ENCODE measurements at places on chromosomes 2 and 18. TPM values are rescaled to one million over a fixed set of nuclear protein-coding genes. Genes with fewer than 3 reads are reported as not detected.

Gene UCN
- 1.7 TPM for total RNA-seq

Gene MEIS1
- 2.4 TPM for total RNA-seq

Gene C1GALT1C1L
- total RNA-seq = 2.2 TPM

Gene TBC1D8
- total RNA-seq = 69.1 TPM

Gene LRRTM1
- total RNA-seq = not detected

Gene GPR39
- total RNA-seq = 5.9 TPM

Gene CTLA4
- total RNA-seq = not detected

Gene TMEM150A
- 13.9 TPM for total RNA-seq

Gene KLHL30
- 0.27 TPM for total RNA-seq

Gene DSG2
- 64.0 TPM for total RNA-seq

Gene AMER3
- not detected for total RNA-seq

Gene PROC
- total RNA-seq = 5.6 TPM

Gene TFPI
- 60.9 TPM for total RNA-seq

Gene SOX11
- not detected for total RNA-seq

Gene PPP1R1C
- total RNA-seq = 1.8 TPM

Gene MC5R
- not detected for total RNA-seq

Gene NFU1
- 45.4 TPM for total RNA-seq

Gene CD8B
- total RNA-seq = not detected

Gene EPG5
- 4.0 TPM for total RNA-seq

Gene ITGB6
- 1.2 TPM for total RNA-seq

Gene KIAA2012
- not detected for total RNA-seq

Gene THSD7B
- total RNA-seq = not detected

Gene DSG4
- not detected for total RNA-seq

Gene CRYBA2
- not detected for total RNA-seq

Gene CABLES1
- total RNA-seq = 15.2 TPM

Gene RAB6C
- total RNA-seq = not detected

Gene TRAK2
- 17.3 TPM for total RNA-seq

Gene NOP58
- total RNA-seq = 139 TPM

Gene ABCA12
- total RNA-seq = 0.15 TPM

Gene ARHGAP28
- total RNA-seq = 0.05 TPM

Measured in A549 treated with dexamethasone at 1 μM for 4 hours (cell line).